Activated T-helper 1 cell treated with anti-CD3 and anti-CD28 coated beads, Interleukin-12 subunit alpha, Interleukin-12 subunit beta, Interleukin-2, Interleukin-4 antibody, amounts not matched to agents 30 ng/mL and 10 ng/mL and 1 ng/mL, durations not matched to agents 14 hours and 24 hours and 36 hours (primary cell): ENCODE measurements at places on chromosomes 6 and 20. TPM values are rescaled to one million over a fixed set of nuclear protein-coding genes. Genes with fewer than 3 reads are reported as not detected.

LAMA5 gene
- 0.83 and 1.2 TPM in 2 replicates for total RNA-seq

FABP7 gene
- total RNA-seq = not detected in 2 replicates

PLAGL1 gene
- 13.6 and 14.5 TPM in 2 replicates for total RNA-seq

CDH4 gene
- not detected in 2 replicates for total RNA-seq

RUNX2 gene
- 12.7 TPM in 2 replicates for total RNA-seq

ALDH5A1 gene
- 11.3 and 11.9 TPM in 2 replicates for total RNA-seq

KCNB1 gene
- 0.08 and 0.20 TPM in 2 replicates for total RNA-seq

AVP gene
- total RNA-seq = not detected in 2 replicates

DNA sequence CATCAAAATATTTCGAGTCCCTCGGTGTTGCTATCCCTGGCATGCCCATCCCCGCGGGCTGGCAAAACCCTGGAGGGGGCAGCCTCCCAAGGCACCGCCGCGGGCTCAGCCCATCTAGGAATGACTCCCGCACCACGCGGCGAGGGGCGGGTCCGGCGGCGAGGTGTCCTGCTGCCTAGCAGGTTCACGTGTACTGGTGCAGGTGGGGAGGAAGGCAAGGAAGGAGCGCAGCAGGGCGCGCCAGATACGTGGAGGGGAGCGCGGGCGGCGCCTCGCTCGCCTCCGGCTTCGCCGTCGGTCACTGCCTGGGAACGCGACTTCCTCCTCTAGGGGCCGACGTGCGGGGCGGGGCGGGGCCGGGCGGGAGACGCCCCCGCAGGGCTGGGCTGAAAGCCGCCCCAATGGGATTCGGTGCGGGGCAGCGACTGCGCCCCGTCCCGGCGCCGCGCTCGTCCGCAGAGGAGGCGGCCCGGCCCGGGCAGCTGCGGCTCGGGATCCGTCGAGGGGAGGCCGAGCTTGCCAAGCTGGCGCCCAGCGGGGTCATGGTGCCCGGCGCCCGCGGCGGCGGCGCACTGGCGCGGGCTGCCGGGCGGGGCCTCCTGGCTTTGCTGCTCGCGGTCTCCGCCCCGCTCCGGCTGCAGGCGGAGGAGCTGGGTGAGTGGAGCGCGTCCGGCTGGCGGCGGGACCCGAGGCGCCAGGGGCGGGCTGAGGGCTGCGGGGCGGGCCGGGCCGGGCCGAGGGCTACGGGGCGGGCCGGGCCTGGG lies at the start of gene DCBLD1:
Gene DCBLD1, plus strand, starts transcription at position 435 of the 764 bp plus-strand sequence. Its CDS starts 108 bp downstream, at position 543.
- no peaks in the 10 kb centered on the region for H3K36me3 ChIP-seq
- H3K4me1 ChIP-seq = peaks cover 25% of the 10 kb centered on the region
- H3K27ac ChIP-seq = peak within 1 kb of the TSS; percentile 91
- H3K27me3 ChIP-seq = peaks cover 44% of the 10 kb centered on the region

DNA sequence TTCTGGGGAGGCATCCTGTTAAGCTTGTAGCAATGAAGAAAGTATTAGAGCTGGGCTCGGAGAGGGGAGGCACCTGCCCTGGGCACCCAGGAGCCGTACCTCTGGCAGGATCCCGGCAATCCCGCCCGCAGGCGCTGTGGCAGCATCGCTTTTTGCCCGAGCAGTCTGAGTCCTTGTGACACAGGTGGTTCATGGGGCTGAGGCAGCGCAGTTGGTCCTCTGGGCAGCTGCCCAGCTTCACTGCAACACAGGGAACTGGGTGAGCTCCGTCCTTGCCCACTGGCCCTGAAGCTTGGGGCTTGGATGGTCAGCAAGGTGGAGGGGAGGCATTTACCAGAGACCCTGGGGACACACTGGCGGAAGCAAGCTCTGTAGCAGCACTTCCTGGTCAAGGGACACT lies 4.7 kb downstream of the WFDC5 start:
- H3K4me1 ChIP-seq = no peaks in the 10 kb centered on the region
- DNase-seq = no peak
- H3K36me3 ChIP-seq = no peaks in the 10 kb centered on the region
- no peak overlapping the region for H3K4me3 ChIP-seq
- no peak overlapping the region for H3K27ac ChIP-seq

DNA sequence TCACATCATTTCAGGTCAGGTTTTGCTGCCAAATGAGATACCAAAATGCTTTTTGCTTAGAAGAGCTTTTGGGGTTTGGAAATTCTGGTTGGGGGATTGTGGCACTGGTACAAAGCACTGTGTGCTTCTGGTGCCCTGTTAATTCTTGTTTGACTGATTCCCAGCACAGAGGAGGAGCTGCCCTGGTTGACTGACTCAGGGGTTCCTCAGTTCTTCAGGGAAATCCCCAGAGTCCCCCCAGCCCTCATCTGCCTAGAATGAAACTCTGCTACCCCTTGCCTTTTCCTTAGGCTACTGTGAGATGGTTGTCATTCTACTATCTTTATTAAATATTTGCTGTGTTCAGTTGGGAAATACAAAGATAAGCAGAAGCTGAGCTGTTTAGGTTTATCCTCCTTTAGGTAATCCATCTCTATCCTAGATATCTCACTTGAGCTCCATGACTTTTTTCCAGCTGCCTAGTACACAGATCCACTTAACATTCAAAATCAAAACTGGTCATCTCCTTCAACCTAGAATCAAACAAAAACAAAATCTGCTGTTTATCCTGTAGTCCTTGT lies 24.9 kb upstream of the TSPYL1 start:
- H3K27me3 ChIP-seq = peaks cover 11% of the 10 kb centered on the region
- H3K4me1 ChIP-seq = no peaks in the 10 kb centered on the region
- H3K27ac ChIP-seq = no peak overlapping the region
- DNase-seq = no peak
- no peaks in the 10 kb centered on the region for H3K36me3 ChIP-seq

DNA sequence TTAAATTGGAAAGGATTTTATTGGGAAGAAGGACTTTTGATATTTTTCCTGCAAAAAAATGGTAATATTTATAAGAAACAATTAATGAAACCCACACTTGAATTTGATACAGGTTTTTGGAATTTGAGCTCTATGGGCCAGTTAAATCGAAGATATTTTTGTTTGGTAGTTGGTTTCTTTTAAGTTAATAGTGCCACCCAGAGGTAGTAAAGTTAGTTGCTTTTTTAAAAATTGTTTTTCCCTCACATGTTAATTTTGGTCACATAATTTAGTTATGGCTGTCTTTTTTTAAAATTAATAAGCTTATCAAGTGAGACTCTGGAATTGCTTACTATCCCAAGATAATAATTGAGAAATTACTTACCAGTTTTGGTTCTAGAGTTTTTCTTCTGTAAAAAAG lies 7.1 kb downstream of the PRIM2 start:
- H3K36me3 ChIP-seq = peaks cover 65% of the 10 kb centered on the region
- no peak for DNase-seq
- no peak overlapping the region for H3K4me3 ChIP-seq
- H3K4me1 ChIP-seq = peaks cover 26% of the 10 kb centered on the region

GRCh38 chr6:134421501-134421900 lies 103.6 kb upstream of the SGK1 start:
- peaks cover 38% of the 10 kb centered on the region for H3K4me1 ChIP-seq
- peaks cover 9% of the 10 kb centered on the region for H3K36me3 ChIP-seq
- no peak overlapping the region for H3K27ac ChIP-seq
- H3K27me3 ChIP-seq = no peaks in the 10 kb centered on the region
- DNase-seq = no peak
- no peak overlapping the region for H3K4me3 ChIP-seq

DNA sequence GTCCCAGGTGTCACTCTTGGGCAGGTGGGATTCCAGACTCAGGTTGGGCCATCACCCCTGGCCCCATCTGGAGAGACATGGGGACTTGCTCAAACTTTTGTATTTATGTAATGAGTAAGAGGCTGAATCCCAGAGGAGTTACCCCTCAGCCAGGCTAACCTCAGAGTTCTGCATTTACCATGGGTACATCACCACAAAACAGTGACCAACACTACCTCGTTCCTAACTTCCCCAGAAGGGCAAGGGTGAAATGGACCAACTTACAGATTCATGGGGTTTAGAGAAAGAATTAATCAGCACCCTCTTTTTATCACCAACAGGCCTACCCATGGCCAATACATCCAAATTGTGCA lies 259.9 kb upstream of the MARCKS start:
- H3K27me3 ChIP-seq = no peaks in the 10 kb centered on the region
- DNase-seq = no peak
- H3K4me1 ChIP-seq = no peaks in the 10 kb centered on the region
- no peak overlapping the region for H3K4me3 ChIP-seq
- no peak overlapping the region for H3K27ac ChIP-seq

DNA sequence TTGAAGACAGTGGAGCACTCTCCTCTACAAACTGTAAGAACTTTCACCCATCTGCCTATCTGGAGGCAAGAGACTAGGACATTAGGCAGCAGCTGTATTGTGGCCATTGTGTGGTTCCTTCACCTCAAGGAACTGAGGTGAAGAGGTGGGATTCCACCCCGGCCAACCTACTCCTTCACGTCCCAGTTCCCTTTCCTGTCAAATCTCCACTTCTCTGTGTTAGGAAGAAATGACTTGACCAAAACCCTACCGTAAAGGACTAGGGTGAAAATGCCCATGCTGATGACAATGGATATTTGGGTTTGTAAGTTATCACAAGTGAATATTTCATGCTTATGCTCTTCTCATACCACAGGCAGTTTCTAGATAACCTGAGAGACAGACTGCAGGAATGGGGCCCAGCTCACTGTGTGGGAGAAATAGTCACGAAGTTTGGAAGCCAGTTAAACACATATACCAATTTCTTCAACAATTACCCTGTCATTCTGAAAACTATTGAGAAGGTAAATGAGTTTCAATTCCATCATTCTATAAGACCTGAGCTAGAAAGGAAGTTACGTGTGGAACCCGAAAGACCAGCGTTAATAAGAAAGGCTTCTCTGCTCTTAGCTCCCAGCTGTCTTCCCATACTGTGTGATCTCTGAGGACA lies 86.6 kb downstream of the ECT2L start:
- DNase-seq = no peak
- H3K36me3 ChIP-seq = no peaks in the 10 kb centered on the region
- peaks cover 7% of the 10 kb centered on the region for H3K4me1 ChIP-seq
- H3K4me3 ChIP-seq = no peak overlapping the region
- no peak overlapping the region for H3K27ac ChIP-seq

DNA sequence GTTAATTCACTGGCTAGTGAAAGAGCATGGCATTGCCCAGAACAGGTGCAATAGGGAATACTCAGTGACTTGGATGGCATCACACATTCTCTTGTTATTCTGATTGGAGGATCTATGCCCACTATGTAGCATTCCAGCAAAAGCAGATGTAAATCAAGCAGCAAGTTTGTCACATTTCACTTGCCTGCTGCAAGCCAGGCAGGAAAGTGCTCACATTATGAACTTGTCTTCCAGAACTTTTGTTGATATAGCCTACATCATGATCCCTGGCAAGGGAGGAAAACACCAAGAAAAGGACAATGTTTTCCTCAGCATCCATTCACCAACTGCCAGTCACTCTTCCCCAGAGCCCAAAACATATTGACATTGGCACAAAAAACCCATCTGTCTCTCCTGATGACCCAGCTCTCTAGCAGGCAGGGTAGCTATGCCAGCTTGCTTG lies 77.8 kb downstream of the ARHGAP18 start:
- H3K27ac ChIP-seq = no peak overlapping the region
- H3K4me3 ChIP-seq = no peak overlapping the region
- H3K4me1 ChIP-seq = peaks cover 6% of the 10 kb centered on the region
- peaks cover 4% of the 10 kb centered on the region for H3K36me3 ChIP-seq

DNA sequence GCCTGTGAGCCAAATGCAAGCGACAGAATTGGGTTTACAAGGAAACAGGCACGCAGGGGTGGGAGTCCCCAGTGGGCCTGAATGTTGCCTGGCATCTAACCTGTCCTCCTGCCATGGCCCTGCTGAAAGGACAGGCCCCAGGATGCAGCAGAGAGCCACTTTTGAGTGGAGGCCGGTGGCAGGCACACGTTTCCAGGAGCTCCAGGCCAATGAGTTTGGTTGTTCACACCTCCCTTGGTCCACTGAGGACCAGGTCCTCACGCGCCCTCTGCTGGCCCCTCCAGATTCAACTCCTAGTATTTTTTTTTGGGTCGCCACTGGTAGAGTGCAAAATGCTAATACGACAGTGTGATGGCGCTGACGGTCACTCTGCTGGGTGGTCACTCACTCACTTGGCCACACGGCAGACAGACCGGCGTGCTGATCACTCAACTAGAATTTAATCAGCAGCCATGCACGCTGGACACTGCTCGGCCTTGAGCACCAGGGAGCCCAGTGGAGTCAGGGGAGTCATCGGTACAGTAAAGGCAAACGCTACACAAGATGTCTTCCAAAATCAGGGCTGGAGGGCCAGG lies 81.7 kb upstream of the NFATC2 start:
- peaks cover 2% of the 10 kb centered on the region for H3K27me3 ChIP-seq
- peaks cover 19% of the 10 kb centered on the region for H3K4me1 ChIP-seq
- no peak overlapping the region for H3K27ac ChIP-seq
- DNase-seq = peak; percentile 31
- no peak overlapping the region for H3K4me3 ChIP-seq
- H3K36me3 ChIP-seq = peaks cover 7% of the 10 kb centered on the region

DNA sequence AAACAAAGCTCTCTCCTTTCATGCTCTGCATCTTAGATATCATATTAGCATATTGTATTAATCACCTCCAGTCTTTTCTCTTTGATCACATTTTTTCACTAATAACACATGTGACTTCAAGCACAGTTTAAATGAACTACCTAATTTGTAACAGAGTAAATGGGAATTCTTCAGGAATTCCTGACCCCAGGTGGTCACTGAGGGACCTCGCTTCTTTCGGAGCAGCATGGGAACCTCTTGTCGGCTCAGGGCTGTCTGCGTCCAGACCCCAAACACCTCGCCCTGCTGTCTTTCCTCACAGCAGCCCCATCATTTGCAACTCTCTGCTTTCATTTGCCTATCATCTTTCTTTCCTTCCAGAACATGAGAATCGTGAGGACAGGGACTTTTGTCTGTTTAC lies 103.5 kb downstream of the DACT2 start:
- DNase-seq = no peak
- H3K36me3 ChIP-seq = no peaks in the 10 kb centered on the region
- peaks cover 8% of the 10 kb centered on the region for H3K27me3 ChIP-seq
- no peak overlapping the region for H3K4me3 ChIP-seq

- H3K27ac ChIP-seq = no peak overlapping the region
- no peaks in the 10 kb centered on the region for H3K4me1 ChIP-seq
- no peaks in the 10 kb centered on the region for H3K27me3 ChIP-seq
These were observed 207.2 kb downstream of the BTBD9 start for GRCh38 chr6:38432479-38432878.

DNA sequence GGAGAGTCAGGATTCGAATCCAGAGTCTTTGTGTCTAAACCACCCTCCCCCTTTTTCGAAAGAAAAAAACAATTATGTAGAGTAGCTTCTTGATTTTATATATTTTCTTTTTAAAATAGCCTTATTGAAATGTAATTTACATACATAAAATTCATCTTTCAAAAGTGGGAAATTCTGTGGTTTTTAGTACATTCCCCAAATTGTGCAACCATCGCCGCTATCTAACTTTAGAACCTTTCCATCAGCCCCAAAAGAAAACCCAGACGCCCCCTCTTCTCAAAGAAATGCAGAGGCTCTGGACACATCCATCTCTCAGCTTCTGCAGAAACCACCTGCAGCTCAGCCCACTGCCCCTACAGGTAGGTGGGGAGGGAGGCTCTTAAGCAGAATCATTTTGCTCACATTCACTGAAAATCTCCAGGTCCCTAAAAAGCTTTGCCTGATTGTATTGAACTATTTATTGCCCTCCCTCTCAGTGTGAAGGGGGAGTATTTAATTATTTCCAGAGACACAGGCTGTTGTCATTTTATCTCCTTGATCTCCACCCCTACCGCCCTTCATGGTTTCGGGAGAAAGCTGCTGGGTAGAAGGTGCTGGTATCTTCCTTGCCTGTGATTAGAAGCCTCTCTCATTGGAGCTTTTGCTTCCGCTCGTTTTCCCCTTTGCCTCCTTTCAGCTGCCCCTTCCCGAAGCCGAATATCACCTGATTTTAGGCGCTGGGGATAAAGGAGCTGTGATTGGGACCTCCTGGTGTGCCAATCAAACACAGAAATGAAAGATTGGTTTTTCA lies 68.7 kb upstream of the KCNG1 start:
- H3K4me3 ChIP-seq = peak overlapping the region; percentile 4
- no peaks in the 10 kb centered on the region for H3K36me3 ChIP-seq
- peaks cover 37% of the 10 kb centered on the region for H3K27me3 ChIP-seq
- H3K27ac ChIP-seq = no peak overlapping the region
- peaks cover 5% of the 10 kb centered on the region for H3K4me1 ChIP-seq
